ENCODE measurements at places on chromosomes 12 and 14.

DNA sequence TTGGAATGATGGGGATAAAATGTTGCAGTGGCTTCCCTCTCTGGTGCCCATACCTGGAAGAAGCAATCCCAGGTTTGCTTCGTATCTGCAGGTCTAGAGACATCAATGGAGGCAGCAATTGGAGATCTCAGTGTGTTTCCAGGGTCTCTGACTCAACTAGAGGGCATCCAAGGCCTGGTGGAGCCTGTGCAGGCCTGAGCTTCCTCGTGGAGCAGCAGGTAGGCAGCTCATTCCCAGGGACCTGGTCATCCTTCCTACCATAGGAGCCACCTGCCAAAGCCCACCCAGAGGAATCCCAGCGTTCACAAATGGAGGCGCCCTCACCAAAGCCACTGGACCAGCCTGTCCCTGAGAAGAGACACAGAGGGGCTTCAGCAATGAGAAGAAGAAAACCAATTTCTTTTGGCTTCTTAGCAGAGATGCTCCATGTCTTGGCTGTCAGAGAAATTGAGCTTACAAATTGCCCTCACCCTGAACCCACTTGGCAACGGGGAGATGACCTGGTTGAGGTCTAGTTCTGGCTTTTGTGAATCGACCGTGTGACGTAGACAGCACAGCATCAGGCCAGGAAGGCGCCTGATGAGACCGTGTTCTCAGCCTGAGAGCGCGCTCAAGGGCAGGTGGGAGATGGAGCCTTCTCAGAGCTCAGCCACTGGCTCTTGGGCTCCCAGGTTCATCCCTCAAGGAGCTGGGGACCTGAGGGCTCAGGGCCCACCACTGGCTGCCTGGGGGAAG lies 283.6 kb downstream of the DPF3 start:
- DNase-seq: no peak

DNA sequence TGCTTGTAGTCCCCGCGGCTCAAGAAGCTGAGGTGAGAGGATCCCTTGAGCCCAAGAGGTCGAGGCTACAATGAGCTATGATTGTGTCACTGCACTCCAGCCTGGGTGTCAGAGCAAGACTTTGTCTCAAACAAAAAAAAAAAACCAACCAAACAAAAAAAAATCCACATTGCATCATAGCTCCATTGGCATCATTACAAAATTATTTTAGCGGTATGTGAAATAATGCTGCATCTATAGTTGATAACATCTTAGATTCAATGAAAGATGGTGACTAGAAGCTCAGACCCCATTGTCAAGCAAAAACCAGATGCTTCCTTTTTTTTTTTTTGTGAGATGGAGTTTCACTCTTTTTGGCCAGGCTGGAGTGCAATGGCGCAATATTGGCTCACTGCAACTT lies 14.8 kb upstream of the PTHLH start:
- no peak for DNase-seq

GRCh38 chr14:68268197-68268596 lies 448.6 kb downstream of the RAD51B start:
- DNase-seq: no peak

GRCh38 chr12:233615-233968 lies 19.6 kb upstream of the SLC6A12 start:
- DNase-seq: no peak

- no peak for DNase-seq
These were observed 11.8 kb upstream of the ATF1 start for GRCh38 chr12:50751948-50752721.

DNA sequence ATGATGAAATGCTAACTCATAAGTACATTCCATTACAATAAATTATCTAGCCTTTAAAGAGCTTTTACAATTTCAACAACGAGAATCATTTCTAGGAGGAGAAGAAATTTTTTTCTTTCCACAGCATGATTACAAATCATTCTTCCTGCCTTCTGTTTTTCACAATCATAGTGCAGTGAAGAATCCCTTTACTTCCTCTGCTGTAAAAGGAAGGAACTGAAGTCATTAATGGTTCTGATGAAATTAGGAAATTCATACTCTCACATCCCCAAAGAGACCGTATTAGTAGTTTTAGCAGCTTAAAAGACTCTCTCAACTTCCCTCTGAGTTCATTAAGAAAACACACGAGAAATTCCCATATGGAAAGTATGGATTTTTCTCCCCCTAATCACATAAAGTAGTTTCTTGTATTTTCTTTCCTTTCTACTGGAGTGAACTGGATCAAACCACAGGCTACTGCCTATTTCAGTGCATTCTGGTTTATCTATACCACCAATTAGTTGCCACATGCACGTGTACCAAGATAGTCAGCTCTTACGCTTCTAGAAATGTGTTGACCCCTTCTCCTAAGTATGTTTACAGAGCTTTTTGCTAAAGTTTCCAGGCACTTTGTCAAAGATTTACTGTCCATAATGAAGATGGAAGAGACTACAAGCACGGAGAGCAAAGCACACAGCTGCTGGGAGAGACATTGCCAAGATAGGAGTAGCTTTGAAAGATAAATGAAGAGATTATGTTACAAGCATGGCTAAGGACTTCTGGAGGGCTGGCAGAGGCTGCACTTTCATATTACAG lies 58.9 kb upstream of the KITLG start:
- DNase-seq: no peak

DNA sequence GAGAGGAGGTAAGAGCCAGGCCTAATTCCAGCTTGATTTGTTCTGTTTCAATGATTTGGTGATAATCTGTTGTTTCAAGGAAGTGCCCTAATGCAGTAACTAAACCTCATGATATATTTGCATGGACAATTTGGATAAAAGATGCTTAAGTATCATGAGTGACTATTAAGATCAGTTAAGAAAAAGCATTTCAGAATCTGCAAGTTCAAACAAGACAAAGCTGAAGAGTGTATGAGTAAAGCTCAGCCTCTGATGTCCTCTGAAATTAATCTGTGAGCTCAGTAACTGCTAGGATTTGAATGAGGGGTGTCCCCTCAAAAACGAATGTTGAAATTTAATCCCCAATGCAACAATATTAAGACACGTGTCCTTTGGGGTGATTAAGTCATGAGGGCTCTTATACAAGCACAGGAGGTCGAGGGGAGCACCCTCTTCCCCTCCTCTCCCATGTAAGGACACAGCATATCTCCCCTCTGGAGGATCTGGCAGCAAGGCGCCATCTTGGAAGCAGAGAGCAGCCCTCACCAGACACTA lies 949.2 kb downstream of the GALC start:
- no peak for DNase-seq

- DNase-seq: no peak
These were observed 31.7 kb downstream of the FGD4 start for GRCh38 chr12:32431025-32431424.
